ENCODE measurements at places on chromosomes 2 and 18.
A peak's percentile ranks its signal among the peaks of the same experiment; 100 is the strongest.

DNA sequence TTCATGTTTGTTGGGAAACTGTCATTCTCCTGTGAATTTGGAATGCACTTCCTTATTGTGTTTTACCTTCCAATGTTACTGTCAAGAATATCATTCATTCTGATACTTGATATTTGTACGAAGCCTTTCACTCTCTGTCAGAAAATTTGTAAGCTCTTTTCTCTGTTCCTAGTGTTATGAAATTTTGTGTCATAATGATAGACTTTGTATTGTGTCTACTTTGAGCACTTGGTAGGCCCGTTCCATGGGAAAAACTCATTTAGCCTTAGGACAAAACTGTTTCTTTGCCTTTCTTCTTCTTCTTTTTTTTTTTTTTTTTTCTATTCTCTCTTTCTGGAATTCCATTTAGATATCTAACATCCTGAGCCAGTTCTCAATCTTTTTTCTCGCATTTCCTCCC lies 52.0 kb upstream of the FAM124B start:
- no peak for DNase-seq

DNA sequence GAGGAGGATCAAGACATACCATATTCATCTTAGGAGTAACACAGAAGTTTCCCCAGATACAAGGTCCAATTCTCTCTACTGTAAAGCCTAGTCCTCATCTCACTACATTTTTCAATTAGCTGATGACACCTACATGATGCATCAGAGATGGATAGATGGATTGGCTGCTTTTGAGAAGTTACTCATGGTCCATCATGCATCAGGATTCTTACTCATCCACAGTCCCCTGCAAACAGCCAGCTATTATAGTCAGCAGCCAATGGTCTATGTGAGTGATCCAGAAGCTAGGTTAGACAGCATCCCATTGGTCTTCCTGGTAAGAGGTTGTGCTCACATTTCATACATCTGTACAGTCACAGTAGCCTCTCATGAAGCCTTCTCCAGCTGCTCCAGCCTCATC lies 154.5 kb upstream of the NRP2 start:
- no peak for DNase-seq

DNA sequence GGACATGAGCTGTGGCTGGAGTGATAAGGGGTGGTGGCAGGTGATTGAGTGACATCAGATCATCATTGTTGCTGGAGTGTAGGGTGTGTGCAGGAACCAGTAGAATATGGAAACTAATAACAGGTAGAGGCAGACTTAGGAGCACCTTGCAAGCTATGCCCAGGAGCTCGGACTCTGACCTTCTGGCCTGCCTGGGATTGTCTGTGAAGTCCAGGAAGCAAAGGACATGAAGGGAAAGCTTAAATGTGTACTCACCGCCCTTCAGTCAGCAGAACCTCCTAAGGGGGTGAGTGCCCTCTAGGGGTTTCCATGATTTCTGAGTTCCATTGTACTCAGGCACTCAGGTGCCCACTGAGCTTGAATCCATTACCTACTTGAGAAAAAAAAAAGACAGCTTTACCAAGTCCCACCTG lies 104.2 kb downstream of the CRIM1 start:
- no peak for DNase-seq

DNA sequence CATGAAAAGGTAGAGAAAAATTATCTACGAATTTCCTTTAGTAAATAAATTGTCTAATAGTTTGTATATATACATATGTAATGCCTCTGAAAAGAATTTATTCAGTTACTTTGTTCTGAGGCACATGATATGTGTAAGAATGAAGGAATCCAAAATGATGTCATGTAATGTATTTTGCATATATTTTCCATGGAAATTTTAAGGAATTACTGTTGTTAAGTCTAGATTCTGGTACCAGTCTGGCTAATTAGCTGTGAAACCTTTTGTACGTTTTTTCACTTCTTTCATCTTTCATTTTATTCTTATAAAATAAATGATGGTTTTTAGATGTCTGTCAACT lies 12.3 kb downstream of the YIPF4 start:
- DNase-seq = no peak

- peak; percentile 37 for DNase-seq
Measured at GRCh38 chr18:54223568-54224241, 764 bp downstream of the MBD2 start.

DNA sequence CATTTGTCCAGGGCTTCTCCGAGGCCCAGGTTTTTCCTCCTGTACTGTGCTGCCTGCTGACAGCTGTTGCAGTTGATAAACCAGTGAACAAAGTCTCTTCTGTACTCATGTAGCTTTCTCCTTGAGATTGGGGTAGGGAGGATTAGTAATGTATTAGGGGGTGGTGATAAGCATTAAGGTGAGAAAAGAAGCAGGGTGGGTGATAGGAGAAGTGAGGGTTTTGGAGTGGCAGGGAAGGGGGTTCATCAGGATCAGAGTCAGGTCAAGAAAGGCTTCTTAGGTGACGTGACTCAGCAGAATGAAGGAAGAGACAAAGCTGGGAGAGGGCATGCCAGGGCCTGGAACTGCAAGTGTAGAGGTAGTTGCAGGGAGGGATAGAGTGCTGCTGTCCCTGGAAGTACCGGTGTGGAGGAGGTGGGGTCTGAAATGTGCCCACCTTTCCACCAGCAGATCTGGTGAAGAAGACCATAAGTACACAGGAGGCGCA lies 48.7 kb downstream of the PKP4 start:
- DNase-seq = no peak

GRCh38 chr18:48462510-48462909 lies 53.3 kb upstream of the ZBTB7C start:
- DNase-seq = no peak

DNA sequence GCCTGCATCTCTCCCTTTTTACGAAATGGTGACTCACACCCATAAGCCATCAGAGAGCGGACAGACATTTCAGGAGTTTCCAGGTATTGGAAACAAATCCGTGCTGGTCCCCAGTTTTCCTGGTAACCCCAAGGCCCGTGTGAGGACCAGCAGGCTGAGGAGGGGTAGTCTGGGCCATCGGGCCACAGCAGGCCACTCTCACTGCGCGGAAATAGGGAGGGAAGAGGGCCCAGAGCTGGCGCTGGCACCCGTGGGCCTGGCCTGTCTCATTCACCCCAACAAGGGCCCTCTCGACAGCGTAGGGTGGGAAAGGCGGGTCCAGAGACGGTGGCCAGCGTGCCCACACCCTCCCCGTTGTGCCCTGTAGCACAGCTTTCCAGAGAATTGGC lies 13.7 kb upstream of the FAHD2A start:
- DNase-seq = no peak

DNA sequence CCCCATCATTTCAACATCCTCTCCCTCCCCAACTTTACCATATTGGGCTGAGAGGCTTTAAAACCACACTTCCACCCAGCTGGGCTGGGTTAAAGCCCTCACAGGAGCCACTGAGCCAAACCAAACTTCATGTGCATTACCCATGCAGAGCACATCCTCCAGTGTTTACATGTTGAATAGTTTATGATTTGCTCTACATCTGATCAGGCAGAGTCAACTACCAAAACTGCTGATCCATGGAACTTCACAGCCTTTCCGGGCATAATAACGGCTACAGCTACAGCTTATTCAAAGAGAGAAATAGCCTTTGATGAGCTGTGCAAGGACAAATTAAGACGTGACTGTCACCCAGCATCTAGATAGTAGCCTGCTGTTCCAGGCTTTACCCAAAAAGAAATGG lies 39.0 kb downstream of the MAIP1 start:
- no peak for DNase-seq

DNA sequence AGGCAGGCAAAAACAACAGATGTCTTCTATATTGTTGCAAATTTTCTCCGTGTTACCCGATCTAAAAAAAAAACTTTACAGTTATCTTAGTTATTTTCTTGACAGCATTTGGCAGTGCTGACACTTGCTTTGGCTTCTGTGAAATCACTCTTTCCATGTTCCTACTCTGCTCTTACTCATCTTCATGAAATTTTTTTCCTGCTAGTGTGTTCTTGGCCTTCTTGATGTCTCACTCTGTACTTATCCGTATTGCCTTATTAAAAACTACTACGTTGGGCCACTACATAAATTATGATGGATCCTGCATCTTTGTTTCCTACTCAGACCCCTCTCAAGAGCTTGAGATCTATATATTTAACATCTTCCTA lies 134.4 kb downstream of the IKZF2 start:
- DNase-seq = no peak

DNA sequence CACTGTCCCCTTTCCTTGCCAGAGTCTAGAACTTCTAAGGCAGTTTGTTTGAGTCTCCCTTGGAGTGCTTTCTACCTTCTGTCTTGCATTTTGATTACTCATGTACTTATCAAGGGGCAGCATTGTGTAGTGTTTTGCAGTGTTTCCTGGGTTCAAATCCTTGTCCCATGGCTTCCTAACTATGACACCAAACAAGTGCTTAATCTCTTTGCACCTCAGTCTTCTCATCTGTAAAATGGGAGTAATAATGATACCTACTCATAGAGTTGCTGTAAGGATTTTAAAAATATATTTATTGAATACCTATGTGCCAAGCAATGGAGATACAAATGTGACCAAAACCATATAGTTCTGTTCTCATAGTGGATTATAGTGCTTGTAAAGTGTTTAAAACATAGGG lies 105.5 kb upstream of the PKDCC start:
- DNase-seq = no peak

- DNase-seq = no peak
Measured at GRCh38 chr2:9830685-9831410, 12.4 kb upstream of the TAF1B start.

- DNase-seq = no peak
Measured at GRCh38 chr2:186911551-186912085, 62.6 kb upstream of the ZSWIM2 start.

- no peak for DNase-seq
Measured at GRCh38 chr2:218235017-218235416, 18.0 kb downstream of the ARPC2 start.

GRCh38 chr2:229417176-229417575 lies 146.1 kb upstream of the PID1 start:
- no peak for DNase-seq

- DNase-seq = no peak
Measured at GRCh38 chr2:179332903-179333302, 68.3 kb upstream of the SESTD1 start.

DNA sequence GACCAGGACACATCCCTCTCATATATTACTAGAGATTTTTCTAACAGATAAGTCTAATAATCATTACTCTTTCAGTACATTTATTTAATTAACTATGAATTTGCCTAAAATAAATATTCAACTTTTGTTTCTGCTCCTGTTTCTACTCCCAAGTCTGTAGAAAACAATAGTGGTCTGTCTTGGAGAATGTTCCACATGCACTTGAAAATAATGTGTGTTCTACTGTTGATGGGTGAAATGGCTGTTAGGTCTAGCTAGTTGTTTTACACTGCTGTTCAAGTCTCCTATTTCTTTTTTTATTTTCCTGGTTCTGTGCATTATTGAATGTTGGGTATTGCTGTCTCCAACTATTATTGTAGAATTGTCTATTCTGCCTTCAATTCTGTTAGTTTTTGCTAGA lies 47.2 kb downstream of the SPOPL start:
- no peak for DNase-seq

- peak; percentile 64 for DNase-seq
Measured at GRCh38 chr2:181466661-181467576, 9.7 kb downstream of the ITGA4 start.

- no peak for DNase-seq
Measured at GRCh38 chr2:29615183-29615582, 306.2 kb downstream of the ALK start.

DNA sequence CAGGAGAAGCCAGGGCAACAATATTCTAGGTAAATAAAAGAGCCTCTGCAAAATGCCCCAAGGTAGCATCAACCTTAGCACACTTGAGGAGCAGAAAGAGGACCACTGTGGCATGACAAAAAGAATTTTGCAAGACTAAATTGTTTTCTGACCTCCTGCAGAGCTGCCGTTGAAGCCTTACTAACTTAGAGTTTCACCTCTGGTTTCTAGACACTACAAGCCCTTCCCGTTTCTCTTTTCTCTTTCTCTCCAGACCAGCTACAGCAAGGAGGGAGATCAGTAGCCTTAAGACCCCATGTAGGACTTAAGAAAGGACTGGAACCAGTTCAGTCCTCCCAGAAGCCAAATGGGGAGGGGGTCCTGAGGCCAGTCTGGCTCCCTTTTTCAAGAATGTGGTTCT lies 73.3 kb upstream of the SP3 start:
- DNase-seq = no peak

GRCh38 chr2:3634596-3635121 lies 23.3 kb upstream of the ALLC start:
- no peak for DNase-seq

- no peak for DNase-seq
Measured at GRCh38 chr2:169345486-169346437, 16.6 kb downstream of the LRP2 start.

- no peak for DNase-seq
Measured at GRCh38 chr2:33250417-33251029, 225.9 kb upstream of the RASGRP3 start.

GRCh38 chr2:39150102-39150562 lies 29.3 kb upstream of the SOS1 start:
- no peak for DNase-seq

DNA sequence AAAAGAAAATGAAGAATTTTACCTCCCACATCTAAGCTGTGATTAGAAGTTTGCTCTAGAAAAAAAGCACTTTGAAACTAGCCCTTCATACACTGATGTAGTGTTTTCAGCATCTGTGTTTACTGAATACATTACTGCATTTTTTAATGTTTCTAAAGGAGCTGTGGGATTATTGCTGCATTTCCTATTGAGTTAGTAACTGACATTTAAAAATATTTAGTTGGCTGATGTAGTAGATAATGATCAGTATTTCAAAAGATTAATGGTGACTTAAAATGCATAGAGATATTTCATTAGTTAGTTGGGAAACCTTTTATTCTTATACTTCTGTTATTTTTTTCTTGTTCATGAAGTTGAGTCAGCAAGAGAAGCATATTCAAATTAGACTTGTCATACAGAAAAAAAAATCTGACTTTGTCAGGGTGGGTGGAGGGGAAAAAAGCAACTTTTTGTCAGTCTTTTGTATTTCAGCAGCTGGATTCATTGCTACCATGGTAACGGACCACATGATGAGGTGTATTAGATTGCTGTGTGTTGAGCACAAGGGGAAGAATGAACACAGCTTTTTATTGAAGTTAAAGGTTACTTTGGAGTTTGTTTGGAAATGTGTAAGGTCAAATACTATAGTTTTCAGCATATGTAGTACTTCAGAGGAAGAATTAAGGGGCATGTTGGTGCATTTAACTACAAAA lies at the start of gene DTNA:
Gene DTNA, plus strand, starts transcription at position 549 of the 692 bp plus-strand sequence. CDS start 45,679 bp downstream, outside the sequence.
- no peak for DNase-seq

GRCh38 chr2:12514631-12515437 lies 201.9 kb upstream of the TRIB2 start:
- no peak for DNase-seq

DNA sequence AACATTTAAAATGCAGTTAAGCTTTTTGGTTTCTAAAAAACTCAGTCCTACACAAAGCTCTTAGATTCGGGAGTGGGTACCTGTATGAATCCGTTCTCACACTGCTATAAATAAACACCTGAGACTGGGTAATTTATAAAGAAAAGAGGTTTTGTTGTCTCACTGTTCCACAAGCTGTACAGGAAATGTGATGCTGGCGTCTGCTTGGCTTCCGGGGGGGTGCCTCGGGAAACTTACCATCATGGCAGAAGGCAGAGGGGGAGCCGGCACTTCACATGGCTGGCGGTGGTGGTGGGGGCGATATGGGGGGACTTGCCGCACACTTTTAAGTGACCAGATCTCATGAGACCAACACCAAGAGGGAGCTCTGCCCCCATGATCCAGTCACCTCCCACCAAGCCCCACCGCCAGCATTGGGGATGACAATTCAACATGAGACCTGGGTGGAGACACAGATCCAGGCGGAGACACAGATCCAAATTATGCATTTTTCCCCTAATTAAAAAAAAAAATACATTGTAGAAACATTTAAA lies 222.5 kb downstream of the GBX2 start:
- DNase-seq = no peak

- DNase-seq = no peak
Measured at GRCh38 chr18:31667185-31667584, 17.2 kb downstream of the B4GALT6 start.
